ENCODE measurements at places on chromosomes 2 and 18.

- DNase-seq = peak; percentile 25
Observed at GRCh38 chr2:181998041-181998835, 12.6 kb downstream of the PPP1R1C start.

DNA sequence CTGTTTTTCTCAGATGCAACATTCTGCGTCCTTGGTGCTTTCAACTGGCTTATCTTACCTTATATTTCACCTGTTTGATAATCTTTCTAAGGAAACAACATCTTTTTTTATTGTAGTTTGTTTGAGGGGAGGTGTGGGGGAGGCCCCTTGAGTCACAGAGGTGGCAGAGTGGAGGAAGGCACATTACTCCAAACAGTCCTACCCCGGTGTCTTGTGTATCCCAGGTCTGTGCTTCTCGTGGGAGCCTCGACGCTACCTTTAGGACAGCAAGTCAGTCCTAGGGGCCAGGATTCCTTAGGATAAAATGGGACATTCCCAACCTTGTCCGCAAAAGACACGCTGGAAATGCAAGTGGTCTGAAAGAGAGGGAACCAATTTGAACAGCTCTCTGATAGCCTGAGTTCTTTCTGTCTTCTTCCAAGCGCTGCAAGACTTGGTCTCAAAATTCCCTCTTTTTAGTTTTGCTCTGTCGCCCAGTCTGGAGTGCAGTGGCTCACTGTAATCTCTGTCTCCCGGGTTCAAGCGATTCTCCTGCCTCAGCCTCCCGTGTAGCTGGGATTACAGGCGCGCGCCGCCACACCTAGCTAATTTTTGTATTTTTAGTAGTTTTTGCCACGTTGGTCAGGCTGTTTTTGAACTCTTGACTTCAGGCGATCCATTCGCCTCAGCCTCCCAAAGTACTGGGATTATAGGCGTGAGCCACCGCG is 4.0 kb downstream of the GATA6 start:
- DNase-seq = no peak

- DNase-seq = no peak
Observed at GRCh38 chr2:2005915-2006314, 261.6 kb upstream of the PXDN start.

- DNase-seq = no peak
Observed at GRCh38 chr2:229160180-229160579, 110.9 kb downstream of the PID1 start.

DNA sequence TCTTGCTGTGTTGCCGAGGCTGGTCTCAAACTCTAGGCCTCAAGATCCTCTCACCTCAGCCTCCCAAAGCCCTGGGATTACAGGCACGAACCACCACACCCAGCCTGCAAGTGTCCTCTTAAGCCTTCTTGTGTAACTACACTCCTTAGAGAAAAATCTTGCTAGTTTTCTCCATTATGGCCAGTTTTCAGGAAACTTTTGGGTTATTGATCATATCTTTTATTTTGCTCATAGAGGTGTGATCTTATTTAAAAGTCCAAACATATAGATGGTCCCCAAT is 2.4 kb downstream of the SOCS6 start:
- DNase-seq = no peak

GRCh38 chr2:164522561-164522981 is 98.7 kb downstream of the GRB14 start:
- no peak for DNase-seq

DNA sequence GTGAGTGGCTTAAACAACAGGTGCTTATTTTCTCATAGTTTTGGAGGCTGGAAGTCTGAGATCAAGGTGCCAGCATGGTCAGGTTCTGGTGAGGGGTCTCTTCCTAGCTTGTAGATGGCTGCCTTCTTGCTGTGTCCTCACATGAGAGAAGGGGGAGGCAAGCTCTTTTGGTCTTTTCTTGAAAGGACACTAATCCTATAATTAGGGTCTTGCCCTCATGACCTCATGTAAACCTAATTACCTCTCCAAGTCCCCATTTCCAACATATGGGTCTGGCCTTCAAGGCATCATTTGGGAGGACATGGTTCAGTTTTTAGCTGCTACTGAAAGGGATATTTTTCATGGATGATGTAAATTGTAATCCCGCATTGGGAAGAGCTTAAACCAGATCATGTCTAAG is 18.0 kb downstream of the RBM44 start:
- no peak for DNase-seq

GRCh38 chr18:13548966-13549879 is 177.1 kb downstream of the FAM210A start:
- DNase-seq = no peak

DNA sequence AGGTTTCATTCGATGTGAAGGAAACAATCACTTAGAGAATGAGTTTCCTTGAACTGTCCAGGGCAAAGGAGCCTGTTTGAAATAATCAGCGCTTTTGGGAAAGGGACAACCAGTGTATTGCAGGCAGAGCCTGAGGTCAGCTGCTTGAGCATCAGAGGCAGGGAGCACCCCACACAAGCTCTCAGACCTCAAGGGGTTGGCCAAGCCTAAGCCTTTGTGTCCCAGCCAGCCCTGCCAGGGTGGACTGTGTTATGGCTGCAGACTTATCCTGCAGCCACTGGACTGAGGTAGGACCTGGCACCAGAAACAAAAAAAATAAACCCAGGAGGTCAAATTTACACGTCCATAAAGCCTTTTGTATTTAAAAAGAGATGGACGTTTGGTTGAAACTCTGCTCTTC is 228.3 kb downstream of the SEPTIN10 start:
- DNase-seq = no peak
